HL-60 (cell line): ENCODE measurements at places on chromosomes 2 and 18.

DNA sequence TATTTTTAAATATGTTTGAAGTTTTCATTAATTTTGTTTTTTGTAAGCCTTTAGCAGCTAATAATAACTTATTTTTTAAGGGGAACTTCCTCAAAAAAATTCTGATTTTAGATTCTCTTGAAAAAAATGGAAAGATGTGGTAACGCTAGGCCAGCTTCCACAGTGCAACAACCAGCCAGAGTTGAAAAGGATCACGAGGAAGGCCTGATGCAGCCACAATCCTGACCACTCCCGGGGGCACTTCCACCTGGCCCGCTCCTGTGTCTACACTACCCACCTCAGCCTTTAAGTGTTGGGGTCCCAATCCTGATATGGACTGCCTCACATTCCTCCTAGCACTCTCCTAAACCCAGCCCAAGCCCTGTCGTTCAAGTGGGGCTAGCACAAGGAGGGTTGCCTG, 101.1 kb downstream of the TMEM17 start:
- DNase-seq: peak; percentile 43

DNA sequence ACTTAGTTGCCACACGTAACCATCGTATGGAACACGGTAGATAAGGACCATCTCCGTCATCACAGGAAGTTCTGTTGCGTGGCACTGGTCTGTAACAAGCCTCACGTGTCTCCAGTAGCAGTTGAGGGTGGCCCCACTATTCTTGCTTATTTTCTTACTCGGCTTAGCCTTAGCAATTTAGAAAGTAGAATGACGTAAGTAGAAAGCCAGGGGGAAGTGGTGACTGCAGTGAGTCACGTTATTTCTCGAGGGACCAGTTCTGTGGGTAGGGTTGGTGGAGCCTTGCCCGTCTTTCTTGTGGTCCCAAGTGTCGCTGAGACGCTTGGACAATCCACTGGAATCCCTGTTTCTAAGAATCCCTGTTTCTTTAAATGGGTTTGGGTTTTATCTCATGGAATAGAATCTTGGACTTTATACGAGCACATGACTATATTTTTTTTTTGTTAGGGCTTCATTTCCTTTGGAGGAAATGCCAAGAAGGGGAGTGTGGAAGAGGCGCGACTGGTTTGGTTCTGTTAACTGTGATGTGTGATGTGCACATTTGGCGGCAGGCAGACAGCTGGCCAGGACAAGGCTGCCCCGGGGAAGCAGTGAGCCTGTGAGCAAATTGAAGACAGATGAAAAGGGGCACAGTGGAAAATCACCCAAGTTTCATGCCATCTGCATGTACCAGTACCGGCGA, 96.2 kb downstream of the CABLES1 start:
- peak; percentile 98 for DNase-seq

- no peak for DNase-seq
Measured at GRCh38 chr2:65350651-65351056, 81.7 kb downstream of the SPRED2 start.

GRCh38 chr2:1940679-1941078, 196.4 kb upstream of the PXDN start:
- no peak for DNase-seq

DNA sequence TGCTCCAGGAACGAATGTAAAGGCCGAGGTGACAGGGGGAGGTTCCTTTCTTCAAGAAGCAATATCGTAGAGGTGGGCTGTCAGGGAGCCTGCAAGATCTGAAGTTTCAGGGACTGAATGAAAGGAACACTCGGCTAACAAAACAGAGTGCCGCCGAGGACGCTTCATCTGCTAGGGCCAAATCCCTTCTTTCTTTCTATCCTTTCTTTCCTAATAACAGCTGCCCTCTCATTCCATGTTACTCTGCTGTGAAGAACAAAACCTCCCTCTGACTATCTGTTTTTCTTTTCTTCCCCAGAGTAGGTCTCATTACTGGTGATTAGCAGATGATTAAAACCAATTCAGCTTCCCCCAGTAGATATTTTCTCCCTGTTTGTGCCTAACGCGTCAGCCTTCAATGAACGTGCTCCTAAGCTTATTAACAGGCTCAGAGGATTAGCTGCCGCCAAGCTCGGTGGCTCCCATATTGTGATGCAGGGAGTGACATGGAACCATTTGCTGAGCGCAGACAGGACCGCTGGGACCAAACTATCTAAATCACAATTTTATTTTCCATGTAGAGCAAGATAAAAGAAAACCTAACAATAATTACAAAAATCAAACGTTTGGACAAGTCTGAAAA, 414.6 kb downstream of the TMEM182 start:
- no peak for DNase-seq

- DNase-seq: no peak
Measured at GRCh38 chr2:232239951-232240681, 138.4 kb upstream of the ALPP start.

- DNase-seq: no peak
Measured at GRCh38 chr2:120287183-120288015, 34.7 kb downstream of the RALB start.
